ENCODE measurements at places on chromosomes 6 and 20.
A peak's percentile ranks its signal among the peaks of the same experiment; 100 is the strongest.

DNA sequence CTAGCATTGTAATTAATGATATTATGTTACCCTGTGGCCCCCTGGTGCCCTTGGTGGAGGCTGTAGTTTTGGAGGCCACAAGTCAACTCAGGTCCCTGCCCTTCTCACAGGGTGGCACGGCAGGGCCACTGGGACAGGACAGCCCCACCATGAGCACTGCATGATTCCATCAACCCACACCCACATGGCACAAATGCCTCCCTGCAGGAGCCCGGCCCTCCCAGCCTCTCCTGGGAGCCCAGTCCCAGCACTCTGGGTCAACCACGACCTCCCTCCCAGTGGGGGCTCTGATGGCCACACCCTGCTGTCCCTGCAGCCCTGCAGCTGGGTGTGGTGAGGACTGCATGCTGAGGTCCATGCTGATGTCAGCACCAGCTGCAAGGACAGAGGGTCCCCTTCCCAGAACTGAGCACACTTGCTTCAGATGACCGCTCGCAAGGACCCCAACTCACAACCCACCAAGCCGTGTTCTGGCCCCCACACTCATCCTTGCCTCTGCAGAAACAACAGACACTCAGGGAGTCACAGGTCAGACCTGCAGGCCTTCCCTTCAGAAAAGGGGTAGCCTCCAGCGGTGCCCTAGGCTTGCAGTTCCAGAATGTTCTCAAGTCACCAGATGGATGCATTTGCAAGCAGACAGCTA, 15.7 kb upstream of the CST7 start:
- DNase-seq = peak; percentile 82

- no peak for DNase-seq
Observed at GRCh38 chr6:115618256-115618655, 442.4 kb downstream of the FRK start.

DNA sequence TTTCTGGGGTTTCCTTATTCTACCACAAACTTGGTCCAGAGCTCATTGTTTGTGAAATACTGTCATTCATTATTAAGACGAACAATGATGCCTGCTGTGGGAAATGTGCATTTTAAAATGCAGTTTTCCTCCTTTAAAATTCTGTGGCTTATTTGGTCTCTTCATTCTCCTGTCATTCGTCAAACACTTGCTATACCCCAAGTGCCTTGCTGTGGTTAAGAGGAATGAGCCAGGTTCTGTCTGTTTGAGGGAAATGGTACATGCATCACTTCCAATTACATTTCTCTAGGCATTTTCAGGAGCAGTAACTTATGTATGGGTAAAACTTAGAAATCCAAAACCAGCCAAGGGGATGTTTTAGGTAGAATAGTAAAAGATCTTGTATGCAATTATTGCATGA, 1087.7 kb downstream of the KIF16B start:
- no peak for DNase-seq

DNA sequence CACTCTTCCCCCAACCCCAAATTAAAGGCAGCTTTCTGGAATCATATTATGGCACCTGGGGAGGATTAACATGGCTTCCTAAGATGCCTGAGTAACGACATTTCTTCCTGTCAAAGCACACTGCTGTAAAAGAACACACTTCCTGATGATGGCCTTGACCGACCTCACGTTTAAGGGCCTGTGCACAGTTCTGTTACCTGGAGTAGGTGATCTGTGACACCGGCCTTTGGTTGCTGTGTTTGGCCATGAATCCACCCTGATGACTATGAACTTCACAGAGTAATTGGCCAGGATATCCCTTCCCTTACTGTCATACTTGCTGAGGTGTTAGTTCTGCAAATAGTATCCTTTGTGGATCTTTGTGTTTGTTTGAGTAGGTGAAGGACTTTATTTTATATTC, 45.8 kb downstream of the PLCB4 start:
- DNase-seq = no peak

DNA sequence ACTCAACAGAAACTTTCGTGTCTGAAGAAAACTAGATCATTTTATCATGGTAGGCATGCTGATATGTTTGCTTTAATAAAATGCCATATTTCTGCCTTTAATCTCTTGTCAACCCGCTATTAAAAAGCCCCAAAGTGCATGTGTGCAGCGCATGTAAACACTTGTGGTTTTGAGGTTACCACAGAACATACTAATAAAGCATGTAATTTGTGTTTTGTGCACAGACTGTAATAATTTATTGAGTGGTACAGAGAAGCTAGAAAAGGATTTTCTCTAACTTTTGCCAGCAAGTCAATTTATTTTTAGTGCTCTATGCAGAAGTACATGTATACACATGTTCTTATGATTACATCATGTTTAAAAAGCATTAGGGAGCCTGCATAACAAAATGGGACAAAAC, 349.9 kb upstream of the SLC35B3 start:
- no peak for DNase-seq

GRCh38 chr6:7215798-7216231, 97.2 kb downstream of the SSR1 start:
- DNase-seq = no peak

DNA sequence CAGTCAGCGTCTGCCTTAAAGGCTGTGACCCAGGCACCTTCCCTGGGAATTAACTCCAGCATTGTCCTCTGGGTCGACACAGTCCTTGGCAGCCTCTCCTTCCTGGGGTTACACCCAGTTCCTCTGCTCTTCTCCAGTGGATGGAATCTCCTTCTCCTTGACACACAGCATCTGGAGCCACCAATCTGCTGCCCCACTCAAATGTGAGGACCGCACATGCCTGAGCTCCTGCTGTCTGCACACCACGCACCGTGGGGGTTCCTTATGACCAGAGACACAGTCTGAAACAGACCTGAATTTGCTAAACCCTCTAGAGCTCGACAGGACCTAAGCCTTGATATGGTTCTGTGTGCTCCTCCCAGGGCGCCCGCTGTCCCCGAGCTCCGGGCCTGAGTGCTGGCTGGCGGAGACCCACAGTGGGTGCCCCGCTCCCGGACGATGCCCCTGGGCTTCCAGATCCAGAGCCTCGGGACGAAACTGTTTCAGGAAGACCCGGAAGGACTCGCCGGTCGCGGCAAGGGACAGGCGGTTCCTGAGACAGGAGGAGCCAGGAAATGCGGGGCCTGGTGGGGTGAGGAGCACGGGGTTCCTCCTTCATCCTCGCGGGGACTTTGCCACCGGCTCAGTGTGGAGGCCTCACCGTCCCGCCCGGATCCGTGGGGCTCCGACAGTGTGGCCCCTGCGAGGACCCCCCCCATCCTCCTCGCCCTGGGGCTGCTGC, 2.5 kb upstream of the RAET1G start:
- DNase-seq = peak; percentile 86

Data from vagina (tissue), 2 donors.